ENCODE measurements at places on chromosomes 6 and 20.

- DNase-seq: no peak
Measured at GRCh38 chr20:58718121-58718563, 25.5 kb downstream of the NPEPL1 start.

- DNase-seq: no peak
Measured at GRCh38 chr6:118735320-118735719, 83.9 kb upstream of the CEP85L start.

DNA sequence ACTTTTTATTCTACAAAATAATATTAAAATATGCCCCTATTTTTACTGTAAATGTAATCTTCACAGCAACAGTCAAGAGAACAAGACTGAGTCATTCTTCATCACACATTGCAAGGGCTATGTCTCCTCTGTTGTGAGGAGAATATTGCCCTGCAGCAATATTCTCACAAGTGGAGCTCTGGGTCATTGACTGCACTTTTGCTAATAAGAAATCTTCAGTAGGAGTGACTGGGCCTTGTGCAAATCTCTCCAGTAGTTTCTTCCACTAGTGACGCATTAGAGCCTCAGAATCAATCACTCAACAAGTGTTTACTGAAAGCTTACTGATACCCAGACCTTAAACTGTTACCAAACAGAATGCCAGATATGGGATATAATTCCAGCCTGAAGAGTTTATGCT, 49.1 kb downstream of the LAMA2 start:
- no peak for DNase-seq

DNA sequence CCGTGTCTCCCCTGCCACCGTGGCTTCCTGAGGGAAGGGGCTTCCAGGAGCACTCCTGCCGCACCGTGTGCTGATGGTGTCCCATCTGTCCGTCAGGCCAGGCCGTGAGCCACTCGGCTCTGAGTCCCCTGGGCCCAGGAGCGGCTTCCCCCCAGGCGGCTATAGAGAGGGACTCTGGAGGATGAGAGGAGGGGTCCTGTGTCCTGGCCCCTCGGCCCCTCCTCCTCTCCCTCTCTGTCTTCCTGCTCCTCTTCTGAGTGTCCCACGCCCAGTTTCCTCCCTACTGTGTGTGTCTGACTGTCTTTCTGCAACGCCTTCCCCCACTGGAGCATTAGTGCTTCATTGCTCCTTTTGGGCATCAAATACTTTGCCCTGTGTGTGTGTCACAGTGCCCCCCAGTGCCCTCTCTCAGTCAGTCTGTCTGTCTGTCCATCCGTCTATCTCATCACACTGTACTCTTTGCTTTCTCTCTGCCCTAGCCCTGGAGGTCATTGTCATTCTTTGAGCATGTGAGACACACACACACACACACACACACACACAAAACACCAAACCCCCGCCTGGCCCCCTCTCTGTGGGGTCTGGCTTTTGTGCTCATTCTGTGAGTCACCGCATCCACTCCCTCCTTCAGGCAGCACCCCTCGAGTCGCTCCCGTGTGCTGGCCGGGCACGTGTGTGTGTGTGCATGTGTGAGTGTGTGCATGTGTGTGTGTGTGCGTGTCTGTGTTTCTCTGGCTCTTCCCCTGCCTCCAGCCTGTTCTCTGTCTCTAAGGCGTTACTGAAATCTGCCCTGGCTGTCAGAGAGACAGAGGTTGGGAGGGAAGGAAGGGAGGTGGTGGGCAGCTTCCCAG, 71.9 kb downstream of the SRC start:
- no peak for DNase-seq

GRCh38 chr6:148530394-148530953, 187.8 kb downstream of the SASH1 start:
- DNase-seq: no peak

DNA sequence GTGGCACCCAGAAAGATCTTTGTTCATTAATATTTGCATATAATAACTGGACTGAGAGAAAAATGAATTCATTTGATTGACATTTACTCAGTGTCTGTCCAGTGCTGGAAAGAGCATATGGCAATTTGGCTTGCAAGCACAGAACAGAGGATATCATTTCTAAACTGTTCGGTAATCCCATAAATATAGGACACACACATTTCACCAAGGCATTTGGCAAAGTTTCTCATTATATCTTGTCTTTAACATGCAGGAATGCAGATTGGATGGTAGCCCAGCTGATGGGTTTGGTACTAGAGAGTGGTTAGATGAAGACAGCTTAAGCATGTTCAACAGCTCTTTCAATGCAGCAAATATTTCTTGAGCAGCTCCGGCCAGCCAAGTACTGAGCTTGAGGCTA, 259.2 kb downstream of the PRKN start:
- DNase-seq: no peak

GRCh38 chr20:45174434-45175364, at the start of gene PI3:
Gene PI3, plus strand, starts transcription at chr20:45174902. Its CDS starts 21 bp downstream, at chr20:45174923.
- no peak for DNase-seq

GRCh38 chr20:11372876-11373790, 544.6 kb upstream of the BTBD3 start:
- DNase-seq: no peak

- no peak for DNase-seq
Measured at GRCh38 chr6:143283887-143284645, 166.4 kb downstream of the ADAT2 start.

GRCh38 chr6:20696676-20697075, 162.4 kb downstream of the CDKAL1 start:
- DNase-seq: no peak

DNA sequence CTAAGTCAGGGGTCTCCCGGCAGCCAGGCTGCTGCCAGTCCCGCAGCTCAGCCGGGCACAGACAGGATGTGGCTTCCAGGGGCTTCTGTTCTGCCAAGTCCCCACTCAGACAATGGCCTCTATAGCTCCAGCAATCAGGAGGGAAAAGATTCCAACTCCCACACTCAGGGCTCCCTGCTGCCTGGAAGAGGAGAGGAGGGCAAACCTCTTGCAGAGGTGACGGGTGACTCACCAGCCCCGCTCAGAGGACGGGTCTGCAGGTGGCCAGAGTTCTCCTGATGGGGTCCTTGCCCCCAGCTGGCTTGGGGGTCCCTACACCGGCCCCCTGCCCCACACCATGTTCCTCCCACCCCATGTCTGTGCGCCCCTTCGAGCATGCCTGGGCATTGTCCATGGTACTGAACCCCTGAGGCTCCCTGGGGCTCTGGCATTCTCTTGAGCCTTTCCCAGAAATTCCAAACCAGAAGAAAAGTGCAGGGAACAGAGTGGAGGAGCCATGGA, 32.6 kb downstream of the NTSR1 start:
- DNase-seq: no peak

GRCh38 chr20:3164043-3164762, 4.5 kb upstream of the FASTKD5 start:
- no peak for DNase-seq

DNA sequence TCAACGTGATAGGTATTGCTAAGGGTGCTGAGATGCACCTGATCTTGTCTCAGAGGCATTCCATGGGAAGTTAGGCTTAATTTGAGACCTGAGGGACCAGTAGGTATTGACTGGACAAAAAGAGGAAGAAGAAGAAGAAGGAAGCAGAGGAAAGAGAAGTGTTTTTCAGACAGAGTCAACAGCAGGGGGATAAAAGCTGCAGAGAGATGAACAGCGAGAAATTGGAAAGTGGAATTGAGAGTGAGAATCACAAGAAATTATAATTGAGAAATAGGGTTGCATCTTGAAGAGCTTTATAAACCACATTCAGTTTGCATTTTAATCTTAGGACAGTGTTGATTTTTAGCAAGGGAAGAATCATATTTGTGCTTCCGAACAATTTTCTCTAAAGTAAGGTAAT, 254.0 kb downstream of the CD83 start:
- DNase-seq: no peak
